ACHN (cell line): ENCODE measurements at places on chromosomes 3 and 15.
A peak's percentile ranks its signal among the peaks of the same experiment; 100 is the strongest.

GRCh38 chr3:169604568-169604967 is 58.9 kb downstream of the MECOM start:
- DNase-seq = no peak

DNA sequence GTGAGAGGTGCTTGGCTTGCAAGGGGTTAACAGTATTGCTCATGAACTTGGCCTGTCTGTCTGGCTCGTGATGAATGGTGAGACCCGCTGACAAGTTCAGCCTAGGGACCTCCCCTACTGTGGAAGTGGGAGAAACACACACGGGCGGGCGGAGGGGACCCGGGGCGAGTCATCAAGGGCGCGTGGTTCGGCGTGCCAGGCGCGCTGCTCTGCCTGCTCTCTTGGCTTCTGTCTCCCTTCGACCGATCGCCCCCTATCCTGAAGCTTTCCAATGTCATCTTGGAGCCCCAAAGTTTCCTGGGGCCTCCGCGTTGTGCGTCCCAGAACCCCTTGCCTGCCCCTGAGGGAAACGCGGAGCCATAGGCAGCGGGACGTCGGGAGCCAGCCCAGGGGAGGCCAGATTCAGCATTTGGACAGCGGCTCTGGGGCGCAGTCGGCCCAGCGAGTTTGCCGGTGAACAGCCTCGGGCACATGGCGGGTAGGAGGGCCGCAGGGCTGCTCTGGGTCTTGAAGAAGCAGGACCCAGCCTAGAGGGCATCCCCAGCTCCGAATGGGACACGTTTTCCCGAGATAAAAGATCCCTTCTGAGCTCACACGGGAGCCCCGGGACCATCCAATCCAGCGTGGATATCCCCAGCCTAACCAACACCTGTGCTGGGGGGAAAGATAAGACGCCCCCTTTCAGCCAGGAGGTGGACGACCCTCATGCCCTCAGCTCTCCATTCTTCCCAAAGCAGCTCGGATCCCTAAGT is 27.0 kb upstream of the POLG start:
- DNase-seq = peak; percentile 73

DNA sequence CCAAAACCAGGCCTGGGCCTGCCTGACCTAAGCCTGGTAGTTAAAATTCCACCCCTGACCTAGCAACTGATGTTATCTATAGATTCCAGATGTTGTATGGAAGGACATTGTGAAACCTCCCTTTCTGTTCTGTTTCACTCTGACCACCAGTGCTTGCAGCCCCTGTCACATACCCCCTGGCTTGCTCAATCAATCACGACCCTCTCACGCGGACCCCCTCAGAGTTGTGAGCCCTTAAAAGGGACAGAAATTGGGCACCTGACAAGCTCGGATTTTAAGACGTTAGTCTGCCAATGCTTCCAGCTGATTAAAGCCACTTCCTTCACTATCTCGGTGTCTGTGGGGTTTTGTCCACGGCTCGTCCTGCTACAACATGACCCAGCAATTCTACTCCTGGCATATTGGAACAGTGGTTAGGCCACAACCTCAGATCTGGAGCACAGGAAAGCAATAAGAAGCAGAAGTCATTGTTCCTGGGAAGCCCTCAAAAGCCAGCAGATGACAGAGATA is 36.7 kb upstream of the LHFPL4 start:
- DNase-seq = no peak

- DNase-seq = no peak
These were observed 27.7 kb downstream of the SCG3 start for GRCh38 chr15:51709031-51709430.

GRCh38 chr15:89346516-89347231 is 12.1 kb upstream of the POLG start:
- no peak for DNase-seq

- DNase-seq = no peak
These were observed 154.3 kb downstream of the NR2F2 start for GRCh38 chr15:96484830-96485229.

DNA sequence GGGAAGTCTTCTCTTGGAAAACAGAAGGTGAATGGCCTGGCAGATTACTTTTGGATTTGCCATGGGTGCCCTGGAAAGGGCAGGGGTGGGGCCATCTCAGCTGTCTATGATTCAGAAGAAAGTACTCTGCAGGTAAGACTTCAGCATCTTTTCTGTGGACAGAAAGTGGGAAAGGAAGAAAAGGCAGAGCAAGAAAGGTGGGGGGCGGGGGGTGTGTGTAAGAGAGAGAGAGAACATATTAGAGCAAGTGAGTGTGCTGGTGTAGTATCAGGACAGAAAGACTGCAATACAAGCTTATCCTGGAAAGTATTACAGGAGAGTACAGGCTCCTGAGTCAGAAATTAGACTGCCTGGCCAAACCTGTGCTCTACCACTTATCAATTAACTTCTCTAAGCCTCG is 5.5 kb downstream of the TAGLN3 start:
- DNase-seq = no peak
